ENCODE measurements at places on chromosomes 1 and 21. TPM values are rescaled to one million over a fixed set of nuclear protein-coding genes. Genes with fewer than 3 reads are reported as not detected.

The AMIGO1 gene
- 2.4 TPM for total RNA-seq

DNA sequence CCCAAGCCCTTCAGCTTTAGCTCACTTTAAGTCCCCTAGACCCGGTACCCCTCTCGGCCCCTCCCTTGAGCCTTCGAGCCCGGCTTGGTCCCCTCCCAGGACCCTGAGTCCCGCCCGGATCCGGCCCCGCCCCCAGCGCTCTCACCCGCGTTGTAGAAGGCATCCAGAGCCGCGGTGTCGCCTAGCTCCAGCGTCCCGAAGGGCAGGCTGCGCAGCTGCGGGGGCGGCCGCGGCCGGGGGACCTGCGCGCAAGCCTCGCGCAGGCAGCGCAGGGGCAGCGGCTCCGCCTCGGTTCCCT lies 699 bp downstream of the MAP3K6 start:
- DNase-seq, result peak; percentile 91

DNA sequence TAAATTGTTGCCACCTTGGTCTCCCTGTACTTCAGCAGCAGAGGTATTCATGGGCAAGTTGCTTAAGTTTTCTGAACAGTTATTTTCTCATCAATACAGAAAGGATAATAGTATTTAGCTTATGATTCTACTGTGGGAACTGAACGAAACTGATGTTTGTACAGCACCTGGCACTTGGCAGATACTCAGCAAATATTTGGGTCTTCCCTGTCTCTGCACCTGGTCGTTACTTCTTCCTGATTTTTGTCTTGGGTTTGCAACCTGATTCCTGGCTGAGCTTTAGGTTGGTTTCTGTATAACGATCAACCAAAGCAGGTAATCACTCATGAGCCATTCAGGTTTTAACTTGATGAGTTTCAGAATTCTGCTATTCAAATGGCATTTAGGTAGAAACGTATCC lies 490.6 kb downstream of the KIF26B start:
- DNase-seq, result no peak

GRCh38 chr21:35375115-35375514 lies 326.0 kb upstream of the RUNX1 start:
- no peak for DNase-seq

DNA sequence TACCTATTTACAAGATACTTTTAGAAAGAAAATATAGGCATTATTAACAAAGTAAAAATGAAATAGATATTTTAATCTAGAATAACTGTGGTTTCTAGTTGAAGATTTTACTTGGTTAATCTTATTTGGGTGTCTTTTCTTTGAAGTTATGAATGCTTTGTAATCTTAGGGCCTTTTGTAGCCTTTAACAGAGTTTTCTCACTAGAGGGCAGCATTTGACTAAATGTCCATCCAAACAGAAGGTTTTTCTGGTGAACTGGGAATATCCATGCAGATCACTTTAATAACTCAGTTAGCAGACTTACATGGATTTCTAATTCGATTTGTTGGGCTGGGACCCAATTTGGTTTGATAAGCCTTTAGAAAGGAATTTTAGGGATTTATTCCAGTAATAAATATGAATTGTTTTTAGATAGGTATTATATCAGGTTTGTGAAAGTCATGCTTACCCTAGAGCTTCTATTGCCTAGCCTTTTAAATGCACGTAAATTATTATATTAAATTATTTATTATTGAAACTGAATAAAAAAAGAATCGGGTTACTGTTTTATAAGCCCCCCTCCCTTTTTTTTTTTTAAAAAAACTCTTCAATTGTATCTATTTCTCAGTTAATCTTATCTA lies 119.7 kb downstream of the ZNF326 start:
- no peak for DNase-seq

- DNase-seq, result peak; percentile 24
Observed at GRCh38 chr1:64039390-64039926, 164.0 kb upstream of the UBE2U start.

The PRAMEF9 gene
- total RNA-seq, result not detected

DNA sequence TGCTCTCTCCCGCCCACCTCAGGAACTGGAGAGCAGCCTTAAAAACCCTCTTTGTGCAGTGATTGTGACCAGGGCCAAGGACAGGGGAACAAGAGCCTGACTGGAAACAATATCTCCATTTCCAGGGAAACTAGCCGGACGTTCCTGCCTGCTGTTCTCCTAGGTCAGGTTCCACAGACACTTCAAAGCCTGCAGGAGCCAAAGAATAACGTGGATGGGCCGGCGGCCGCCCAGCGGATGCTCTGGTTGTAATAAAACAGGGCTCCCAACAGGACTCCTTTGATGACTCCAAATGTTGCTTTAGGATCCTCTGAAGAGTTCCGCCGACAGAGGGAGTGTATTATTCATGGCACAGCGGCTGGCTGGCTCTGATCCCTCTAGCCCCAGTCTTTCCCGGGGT lies 162.2 kb downstream of the PLXNA2 start:
- no peak for DNase-seq

DNA sequence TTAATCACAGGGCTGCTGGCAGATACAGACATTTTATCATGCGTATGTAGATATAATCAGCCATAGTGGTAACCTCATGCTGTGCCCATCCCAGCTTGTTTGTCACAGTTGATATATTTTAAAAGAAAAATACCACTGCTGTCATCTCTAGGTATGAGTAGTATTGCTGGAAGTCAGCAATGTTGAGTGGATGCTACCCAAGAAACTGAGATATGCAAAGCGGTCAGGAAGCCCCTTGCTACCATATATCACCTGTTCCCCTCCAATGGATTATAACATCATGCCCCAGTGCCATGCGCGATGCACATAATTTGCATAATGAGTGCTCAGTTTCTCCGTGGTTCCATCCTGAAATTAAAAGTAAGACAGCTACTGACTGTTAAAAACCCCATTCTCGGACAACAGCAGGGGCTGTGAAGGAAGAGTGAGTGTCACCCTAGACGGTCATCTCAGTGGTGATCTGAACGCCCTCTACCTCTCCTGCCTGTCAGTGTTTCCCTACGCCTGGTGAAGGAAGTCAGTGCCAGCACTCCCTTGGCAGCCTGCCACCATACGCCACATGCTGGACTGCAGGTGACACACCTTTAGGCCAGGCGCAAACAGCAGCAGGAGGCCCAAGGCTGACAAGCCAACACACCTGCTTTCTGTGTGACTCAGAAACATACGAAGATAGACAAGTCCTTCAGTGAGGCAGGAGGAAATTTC lies 2.7 kb downstream of the IL10RB start:
- no peak for DNase-seq

Measured in WTC11 (cell line).